SJSA1 (cell line): ENCODE measurements at places on chromosomes 3 and 15. TPM values are rescaled to one million over a fixed set of nuclear protein-coding genes. Genes with fewer than 3 reads are reported as not detected.

DNA sequence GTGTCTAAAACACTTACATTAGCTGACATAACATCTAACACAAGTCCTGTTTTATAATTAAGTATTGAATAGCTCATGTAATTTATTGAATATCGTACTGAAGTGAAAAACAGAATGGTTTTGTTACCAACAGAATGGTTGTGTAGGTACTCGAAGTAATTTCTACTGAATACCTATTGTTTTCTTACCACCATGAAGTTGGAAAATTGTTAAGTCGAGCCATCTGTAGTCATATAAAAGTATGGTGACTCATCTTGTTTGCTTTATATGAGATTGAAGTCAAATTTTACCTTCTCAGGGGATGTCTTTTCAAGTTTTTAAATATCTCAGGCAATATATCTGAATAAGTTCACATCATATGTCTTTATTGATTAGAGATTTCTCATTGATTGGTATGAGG, 37.6 kb downstream of the PIAS1 start:
- DNase-seq: no peak
- no peaks in the 10 kb centered on the region for H3K4me1 ChIP-seq
- peaks cover 26% of the 10 kb centered on the region for H3K36me3 ChIP-seq
- H3K27ac ChIP-seq: no peak overlapping the region
- no peak overlapping the region for H3K4me3 ChIP-seq

DNA sequence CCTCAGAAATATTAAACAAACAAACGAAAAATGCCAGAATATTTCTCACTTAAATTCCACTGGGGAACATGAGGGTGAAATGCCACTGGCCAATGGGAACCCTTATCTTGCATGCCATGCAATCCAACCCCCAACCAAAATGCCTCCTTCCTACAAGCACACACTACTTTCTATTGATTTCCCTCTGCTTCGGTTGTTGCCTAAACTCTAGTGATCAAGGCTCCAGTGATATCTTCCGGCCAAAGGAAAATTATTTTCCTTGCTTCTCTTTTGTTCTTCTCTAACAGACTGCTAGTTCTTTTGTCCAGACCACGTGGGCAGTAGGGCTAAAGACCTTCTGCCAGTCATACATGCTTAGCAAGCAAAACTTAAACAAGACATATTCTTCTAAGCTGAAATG, 115.7 kb downstream of the TMCC1 start:
- DNase-seq: no peak
- no peaks in the 10 kb centered on the region for H3K27me3 ChIP-seq
- H3K4me3 ChIP-seq: no peak overlapping the region
- peaks cover 22% of the 10 kb centered on the region for H3K4me1 ChIP-seq
- H3K27ac ChIP-seq: peak overlapping the region; percentile 22; the same call in 1 of the 2 replicates

DNA sequence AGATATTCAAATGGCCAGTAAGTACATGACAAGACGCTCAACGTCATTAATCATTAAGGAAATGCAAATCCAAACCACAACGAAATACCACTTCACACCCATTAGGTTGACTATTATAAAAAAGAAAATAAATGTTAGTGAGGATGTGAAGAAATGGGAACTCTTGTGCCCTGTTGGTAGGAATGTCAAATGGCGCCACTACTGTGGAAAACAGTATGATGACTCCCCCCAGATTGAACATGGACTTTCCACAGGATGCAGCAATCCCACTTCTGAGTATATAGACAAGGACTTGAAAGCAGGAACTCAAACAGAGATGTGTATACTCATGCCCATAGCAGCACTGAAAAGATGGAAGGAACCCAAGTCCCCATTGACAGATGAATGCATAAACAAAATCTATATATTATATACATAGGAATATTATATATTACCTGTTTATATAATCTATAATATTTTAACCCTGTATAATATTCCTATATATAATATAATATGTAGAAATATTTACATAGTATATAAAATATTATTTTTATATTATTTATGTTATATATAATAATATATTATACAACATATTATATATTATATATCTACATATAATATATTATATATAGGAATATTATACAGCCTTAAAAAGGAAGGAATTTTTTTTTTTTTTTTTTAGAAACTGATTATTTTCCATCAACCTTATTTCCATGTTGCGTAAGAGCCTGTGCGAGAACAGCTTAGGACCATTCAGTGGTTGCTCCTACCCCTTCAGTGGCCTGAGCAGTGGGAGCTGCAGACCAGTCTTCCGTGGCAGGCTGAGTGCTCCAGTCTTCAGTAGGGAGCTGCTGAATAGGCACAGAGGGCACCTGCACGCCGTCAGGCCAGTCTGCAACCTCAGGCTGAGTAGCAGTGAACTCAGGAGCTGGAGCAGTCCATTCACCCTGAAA, 17.6 kb upstream of the PIGZ start:
- no peak overlapping the region for H3K4me3 ChIP-seq
- H3K27ac ChIP-seq: no peak overlapping the region
- no peak for DNase-seq

DNA sequence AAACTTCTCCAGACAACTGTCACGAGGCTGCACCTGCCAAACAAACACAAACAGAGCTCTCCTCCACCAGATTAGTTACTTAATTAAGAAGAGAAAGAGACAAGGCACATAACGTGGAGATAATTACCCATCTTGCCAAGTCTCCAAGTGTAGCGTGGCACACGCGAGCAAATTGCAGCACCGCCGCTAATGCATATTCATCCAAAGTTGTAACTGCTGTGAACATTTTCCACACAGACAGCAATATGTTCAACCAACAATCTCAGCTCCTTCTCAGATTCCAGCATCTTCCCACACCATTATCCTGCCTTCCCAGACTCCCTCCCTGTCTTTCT, 309.6 kb upstream of the TLE3 start:
- DNase-seq: no peak
- H3K4me1 ChIP-seq: no peaks in the 10 kb centered on the region
- H3K27me3 ChIP-seq: peaks cover 17% of the 10 kb centered on the region
- no peak overlapping the region for H3K27ac ChIP-seq
- H3K4me3 ChIP-seq: no peak overlapping the region

GRCh38 chr3:161510510-161511260, 14.1 kb downstream of the OTOL1 start:
- H3K36me3 ChIP-seq: no peaks in the 10 kb centered on the region
- H3K27ac ChIP-seq: no peak overlapping the region
- no peak overlapping the region for H3K4me3 ChIP-seq
- H3K4me1 ChIP-seq: no peaks in the 10 kb centered on the region
- no peaks in the 10 kb centered on the region for H3K27me3 ChIP-seq

DNA sequence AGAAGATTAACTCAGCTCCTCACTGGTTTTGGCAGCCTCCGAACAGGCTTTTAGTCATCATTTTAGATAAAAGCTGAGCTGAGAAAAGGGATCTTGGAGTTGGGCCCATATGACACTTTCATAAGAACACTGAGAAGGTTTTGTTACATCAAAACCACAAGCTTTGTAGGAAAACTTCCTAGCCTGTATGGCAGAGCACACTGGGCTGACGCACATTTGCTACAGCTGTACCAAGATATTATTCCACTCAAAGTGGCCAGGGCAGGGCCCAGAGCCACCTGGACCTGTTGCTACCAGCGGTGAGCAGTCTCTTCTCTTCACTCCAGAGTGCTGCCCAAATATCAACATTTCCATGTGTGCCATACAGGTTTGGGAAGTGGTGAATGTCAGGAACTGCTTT, 160.5 kb upstream of the CCDC54 start:
- no peaks in the 10 kb centered on the region for H3K27me3 ChIP-seq
- no peak overlapping the region for H3K4me3 ChIP-seq
- H3K36me3 ChIP-seq: no peaks in the 10 kb centered on the region
- no peak for DNase-seq
- peaks cover 51% of the 10 kb centered on the region for H3K4me1 ChIP-seq
- H3K27ac ChIP-seq: peak overlapping the region; percentile 99

- peaks cover 52% of the 10 kb centered on the region for H3K4me1 ChIP-seq
- peak; percentile 40 for DNase-seq
- H3K4me3 ChIP-seq: peak overlapping the region; percentile 30
- peaks cover 31% of the 10 kb centered on the region for H3K36me3 ChIP-seq
- peak overlapping the region; percentile 65 for H3K27ac ChIP-seq
Measured at GRCh38 chr15:31344823-31345605, 18.4 kb downstream of the KLF13 start.

The TRH gene
- not detected in 2 replicates for total RNA-seq

The CADPS gene
- not detected in 2 replicates for total RNA-seq

The CCR2 gene
- not detected in 2 replicates for total RNA-seq

The CYP1A1 gene
- 0.18 TPM in 1 of 2 replicates, not detected in the other for total RNA-seq

The KLHL40 gene
- total RNA-seq: not detected in 2 replicates
